ENCODE measurements at places on chromosomes 3 and 15.
A peak's percentile ranks its signal among the peaks of the same experiment; 100 is the strongest.

DNA sequence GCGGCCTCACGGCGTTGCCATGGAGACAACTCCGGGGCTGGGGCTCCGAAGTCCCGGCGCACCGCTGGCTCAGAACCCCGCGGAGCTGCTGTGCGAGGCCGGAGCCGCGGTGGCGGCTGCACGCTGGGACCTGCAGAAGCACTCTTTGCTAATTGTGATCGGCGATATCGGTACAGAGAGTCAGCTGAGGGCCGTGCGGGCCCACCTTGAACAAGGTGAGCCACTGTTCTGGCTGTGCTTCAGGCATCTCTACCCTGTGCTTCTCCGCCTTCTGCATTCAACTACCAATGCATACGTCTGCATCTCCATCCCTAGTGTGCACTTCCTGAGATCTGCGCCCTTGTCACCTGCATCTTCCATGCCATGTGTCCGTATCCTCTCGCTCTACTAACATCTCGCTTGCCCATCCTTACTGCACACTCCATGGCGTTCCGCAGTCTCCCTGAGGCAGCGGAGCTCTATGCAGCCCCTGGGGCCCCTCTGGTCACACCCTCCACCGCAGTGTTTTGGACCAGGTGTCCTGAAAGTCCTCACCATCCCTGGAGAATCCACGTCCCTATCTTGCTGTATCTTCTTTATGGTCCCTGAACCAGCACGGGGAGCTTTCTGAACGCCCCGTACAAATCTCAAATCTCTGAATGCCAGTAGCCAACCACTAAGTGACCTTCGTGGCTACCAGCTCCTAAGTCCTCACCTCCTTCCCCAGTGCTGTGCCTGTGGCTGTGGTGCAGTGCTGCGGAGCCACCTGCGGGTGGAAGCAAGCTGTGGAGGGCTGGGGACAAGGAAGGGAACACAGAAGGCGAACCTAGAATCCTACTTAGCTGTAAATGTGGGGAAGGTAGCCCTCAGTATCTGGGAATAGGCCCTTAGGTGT lies 6.2 kb upstream of the MAP1A start:
- no peak for DNase-seq

DNA sequence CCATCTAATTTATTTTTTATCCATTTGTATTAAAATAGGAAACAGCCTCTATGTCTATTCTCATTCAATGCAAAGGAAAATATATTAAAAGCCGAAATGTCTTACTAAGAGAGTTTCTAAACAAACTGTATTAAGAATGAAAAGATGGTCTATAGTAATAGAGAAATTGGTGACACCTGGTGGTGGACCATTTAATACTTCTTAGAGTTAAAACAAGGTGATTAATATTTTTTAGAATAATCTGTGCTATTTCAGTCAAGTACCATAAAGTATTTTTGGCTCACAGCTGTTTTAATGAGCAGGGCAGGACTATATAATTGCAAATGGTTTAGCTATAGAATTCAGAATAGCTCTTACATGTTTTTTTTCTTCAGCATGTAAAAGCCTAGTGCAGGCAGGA lies 55.7 kb downstream of the SYNPR start:
- DNase-seq = no peak

GRCh38 chr15:29822684-29823459 lies 604 bp upstream of the TJP1 start:
- no peak for DNase-seq

DNA sequence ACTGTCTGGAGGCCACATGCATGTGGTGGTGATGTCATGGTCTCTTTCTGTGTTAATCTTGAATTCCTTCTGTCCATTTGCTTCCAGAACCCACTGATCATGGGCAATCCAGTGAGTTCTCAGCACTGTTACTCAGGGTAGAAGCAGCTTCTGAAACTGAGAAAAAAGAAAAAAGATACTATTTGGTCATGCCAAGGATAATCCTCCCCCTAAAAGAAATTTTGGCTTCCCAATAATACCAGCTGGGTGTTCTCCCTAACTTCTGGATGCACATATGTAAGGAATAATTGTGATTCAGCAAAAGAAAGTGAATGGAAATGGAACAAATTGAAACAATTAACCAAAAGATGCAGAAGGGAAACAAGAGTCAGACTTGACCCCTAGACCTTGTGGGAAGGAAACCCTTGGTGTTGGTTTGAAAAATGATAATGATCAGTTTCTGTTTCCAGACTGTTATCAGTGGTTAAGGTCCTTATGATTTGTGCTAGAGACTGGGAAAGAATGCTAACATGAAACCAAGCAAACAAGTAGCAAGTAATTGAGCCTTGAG lies 92.3 kb downstream of the RBMS3 start:
- peak; percentile 77 for DNase-seq

GRCh38 chr3:184362668-184363546 lies 1.4 kb downstream of the POLR2H start:
- DNase-seq = peak; percentile 94

DNA sequence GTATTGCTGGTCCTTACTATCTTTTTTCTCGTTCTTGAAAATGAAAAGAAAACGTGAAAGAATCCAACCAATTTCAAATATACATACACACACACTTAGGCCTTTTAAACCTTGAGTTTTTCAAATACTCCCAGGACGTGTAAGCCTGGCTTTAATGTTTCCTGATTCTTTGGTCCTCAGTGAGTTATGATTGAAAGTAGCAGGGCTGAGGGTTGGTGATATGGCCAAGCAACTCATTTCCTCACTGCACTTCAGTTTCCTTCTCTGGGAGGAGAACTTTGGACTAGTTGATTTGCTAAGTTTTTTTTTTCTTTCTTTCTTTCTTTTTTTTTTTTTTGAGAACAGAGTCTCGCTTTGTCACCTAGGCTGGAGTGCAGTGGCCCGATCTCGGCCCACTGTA lies 34.6 kb downstream of the CHD2 start:
- DNase-seq = no peak

DNA sequence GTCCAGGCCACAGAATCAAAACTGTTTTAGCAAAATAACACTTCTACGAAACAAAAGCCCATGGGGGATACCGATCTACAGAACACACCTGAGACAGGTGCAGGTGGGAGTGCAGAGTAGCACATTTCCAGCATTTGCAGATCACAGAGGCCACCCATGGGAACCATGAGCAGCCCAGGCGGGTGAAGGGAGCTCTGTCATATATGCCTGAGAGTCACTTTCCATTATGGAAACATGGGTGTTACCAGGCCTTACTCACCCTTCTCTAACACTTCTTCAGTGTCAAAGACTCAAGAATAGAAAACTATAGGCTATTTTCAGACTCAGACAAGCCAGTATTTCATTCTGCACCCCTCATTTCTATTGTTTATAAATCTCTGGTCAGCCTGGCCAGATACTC lies 3.5 kb downstream of the PLA1A start:
- DNase-seq = no peak

DNA sequence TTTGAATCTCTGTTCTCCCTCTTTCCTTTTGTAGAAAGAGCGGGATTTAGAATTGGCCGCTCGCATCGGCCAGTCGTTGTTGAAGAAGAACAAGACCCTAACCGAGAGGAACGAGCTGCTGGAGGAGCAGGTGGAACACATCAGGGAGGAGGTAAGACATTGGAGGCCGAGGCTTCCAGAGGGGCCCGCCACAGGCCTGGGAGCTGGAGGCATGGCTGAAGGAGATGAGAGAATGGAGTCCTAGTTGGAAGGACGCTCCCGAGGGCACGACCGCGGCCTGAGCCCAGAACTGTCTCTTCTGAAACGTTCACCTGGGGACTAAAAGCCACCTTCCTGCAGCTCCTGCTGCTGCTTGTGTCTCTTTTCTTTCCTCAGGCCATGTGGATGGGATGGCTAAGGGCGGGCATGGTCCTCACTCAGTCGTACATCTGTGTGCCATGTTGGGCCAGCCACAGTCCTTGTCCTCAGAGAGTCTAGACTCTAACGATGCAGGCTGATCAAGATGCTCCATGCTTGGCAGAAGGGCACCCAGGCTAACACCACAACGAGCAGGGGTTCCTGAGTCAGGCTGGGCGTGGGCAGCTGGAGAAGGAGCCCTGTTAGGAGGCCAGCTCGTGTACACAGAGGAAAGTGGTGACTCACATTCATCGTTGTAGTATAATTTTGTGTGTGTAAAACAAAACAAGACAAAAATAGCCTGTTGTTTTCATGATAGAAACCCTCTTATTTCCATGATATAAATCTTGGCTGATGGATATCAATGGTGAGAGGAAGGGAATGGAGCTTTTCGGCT lies 81.1 kb downstream of the CCK start:
- DNase-seq = no peak

GRCh38 chr3:39278616-39278935 lies 1.3 kb downstream of the CX3CR1 start:
- DNase-seq = no peak

DNA sequence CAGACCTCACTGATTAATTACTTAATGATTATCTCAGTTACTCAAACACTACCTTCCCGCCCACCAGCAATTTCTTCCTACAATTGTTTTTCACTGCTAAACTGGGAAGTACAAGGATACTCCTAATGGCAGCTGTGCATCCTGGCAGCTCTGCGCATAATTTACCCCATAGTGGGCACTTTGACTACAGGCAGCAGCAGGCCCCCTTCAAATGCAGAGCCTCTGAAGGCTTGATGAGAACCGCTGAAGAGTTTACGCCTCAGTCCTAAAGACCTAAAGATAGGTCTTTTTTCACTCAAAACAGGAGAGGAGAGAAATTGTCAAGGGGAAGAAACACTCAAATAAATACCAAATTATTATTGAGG lies 10.7 kb downstream of the CCDC32 start:
- DNase-seq = no peak

GRCh38 chr3:97959872-97960271 lies 12.4 kb downstream of the RIOX2 start:
- no peak for DNase-seq

GRCh38 chr15:41994772-41995475 lies 22.6 kb upstream of the EHD4 start:
- DNase-seq = no peak

- DNase-seq = no peak
Measured at GRCh38 chr3:11377719-11378118, 105.5 kb downstream of the ATG7 start.

DNA sequence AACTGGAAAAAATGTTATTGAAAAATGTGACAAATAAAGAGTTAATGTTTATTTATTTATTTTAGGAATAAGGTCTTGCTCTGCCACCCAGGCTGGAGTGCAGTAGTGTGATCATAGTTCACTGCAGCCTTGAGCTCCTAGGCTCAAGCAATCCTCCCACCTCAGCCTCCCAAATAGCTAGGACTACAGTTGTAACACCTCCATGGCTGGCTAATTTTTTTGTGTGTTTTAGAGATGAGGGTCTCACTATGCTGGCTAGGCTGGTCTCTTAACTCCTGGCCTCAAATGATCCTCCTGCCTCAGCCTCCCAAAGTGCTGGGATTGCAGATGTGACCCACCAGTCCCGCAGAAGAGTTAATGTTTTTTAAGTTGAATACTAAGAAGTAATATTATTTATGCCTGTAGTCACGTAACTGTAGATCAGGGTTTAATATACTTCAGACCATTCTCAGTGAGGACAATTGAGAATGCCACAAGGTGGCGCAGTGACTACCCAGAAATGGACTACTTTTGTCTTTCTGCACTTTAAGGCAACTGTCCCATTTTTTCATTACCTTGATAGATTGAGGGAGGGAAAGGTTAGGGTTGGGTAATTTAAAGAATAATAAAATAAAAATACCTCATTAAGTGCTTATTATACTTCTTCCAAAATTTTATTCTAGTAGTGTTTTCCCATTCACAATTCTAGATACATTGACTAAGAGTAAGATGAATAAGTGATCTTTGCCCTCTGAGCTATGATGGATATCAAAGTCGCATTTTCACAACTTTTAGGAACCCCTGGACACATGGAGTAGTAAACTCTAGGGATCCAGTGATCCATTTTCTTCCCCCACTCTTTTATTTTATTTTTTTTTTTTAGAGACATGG lies 6.0 kb downstream of the MUC13 start:
- DNase-seq = peak; percentile 43

- no peak for DNase-seq
Measured at GRCh38 chr3:50290161-50290641, 2.0 kb downstream of the IFRD2 start.

DNA sequence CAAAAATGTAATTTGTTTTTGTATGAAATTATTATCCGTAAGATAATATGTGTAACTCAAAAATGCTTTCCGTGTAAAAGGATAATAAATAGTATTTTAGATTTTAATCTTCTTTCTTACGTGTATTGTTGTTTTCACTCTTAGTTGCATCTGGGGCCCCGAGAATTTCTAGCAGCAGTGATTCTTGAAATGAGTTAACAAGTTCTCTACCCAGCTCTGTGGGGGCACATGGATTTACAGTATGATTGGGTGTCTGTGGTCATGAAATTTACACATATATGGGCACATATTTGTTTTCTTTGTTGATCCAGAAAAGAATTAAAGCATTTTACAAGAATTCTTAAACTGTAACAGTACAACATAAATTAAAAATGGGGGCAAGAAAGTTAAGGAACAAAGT lies 145.9 kb upstream of the LRRFIP2 start:
- no peak for DNase-seq

GRCh38 chr15:55860468-55860867 lies 117.5 kb upstream of the PRTG start:
- no peak for DNase-seq

GRCh38 chr3:42655331-42655888 lies 1.9 kb downstream of the ZBTB47 start:
- DNase-seq = no peak

- DNase-seq = no peak
Measured at GRCh38 chr3:129016356-129016719, 15.2 kb downstream of the EFCC1 start.

DNA sequence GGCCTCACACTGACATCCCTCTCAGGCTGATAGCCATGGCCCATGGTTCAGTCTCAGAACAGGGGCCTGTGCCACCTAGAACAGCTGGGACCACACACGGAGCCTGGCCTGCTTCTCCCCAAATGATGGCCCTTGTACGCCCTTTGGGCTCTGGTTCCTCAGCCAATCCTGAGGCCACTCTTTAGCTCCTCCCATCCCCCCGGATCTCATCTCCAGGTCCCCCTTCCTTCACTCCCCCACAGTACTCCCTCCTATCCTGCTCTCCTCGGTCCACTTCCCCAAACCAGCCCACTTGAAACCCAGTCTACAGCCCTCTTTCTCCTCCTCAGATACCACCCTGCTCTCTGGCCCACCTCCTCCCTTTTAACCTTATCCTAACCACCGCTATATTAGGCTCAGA lies 17.8 kb upstream of the ZFYVE19 start:
- no peak for DNase-seq

GRCh38 chr15:62742409-62743171 lies 300.0 kb upstream of the TPM1 start:
- peak; percentile 77 for DNase-seq

DNA sequence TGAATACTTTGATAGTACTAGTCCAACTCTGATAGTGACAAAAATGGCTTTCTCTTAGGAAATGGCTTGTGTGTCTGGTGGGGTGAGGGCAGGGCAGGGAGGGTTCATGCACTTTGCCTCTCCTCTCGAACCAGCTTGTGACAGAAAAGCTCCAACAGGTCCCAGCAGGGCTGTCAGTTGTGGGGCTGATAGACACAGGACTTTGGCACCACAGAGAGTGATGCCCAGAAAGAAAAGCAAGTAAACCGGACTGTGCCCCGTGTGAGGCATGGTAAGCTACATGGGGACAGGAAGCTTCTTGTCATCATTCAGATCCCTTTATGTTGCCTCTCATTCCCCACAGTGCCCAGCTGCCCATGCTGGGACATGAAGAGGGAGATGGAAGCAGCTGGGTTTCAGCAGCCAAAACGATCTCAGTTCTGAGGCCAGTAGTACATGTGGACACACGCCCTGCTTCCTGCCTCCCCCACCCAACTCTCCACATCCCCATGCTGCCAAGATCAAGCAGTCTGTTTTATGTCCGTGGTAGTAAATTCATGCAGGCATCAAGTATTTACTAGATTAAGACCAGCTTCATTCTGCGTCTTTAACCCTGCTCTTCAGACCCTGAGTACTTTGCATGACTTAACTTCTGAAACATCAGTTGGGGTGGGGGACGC lies 29.7 kb upstream of the LIPC start:
- no peak for DNase-seq

Measured in fibroblast of skin of left quadriceps (primary cell).